ENCODE measurements at places on chromosomes 5 and 9. TPM values are rescaled to one million over a fixed set of nuclear protein-coding genes. Genes with fewer than 3 reads are reported as not detected.

The ANXA2R gene
- total RNA-seq = 0.70 TPM

GRCh38 chr5:107875833-107876232 is 205.1 kb upstream of the EFNA5 start:
- H3K27me3 ChIP-seq = no peaks in the 10 kb centered on the region
- H3K4me1 ChIP-seq = no peaks in the 10 kb centered on the region
- H3K36me3 ChIP-seq = no peaks in the 10 kb centered on the region
- DNase-seq = no peak

GRCh38 chr9:123678038-123678877 is 251.7 kb downstream of the DENND1A start:
- DNase-seq = no peak
- H3K4me3 ChIP-seq = no peak overlapping the region
- no peaks in the 10 kb centered on the region for H3K36me3 ChIP-seq

GRCh38 chr5:144958002-144958401 is 787.3 kb downstream of the KCTD16 start:
- no peaks in the 10 kb centered on the region for H3K27me3 ChIP-seq
- H3K27ac ChIP-seq = no peak overlapping the region
- H3K4me3 ChIP-seq = no peak overlapping the region
- H3K36me3 ChIP-seq = no peaks in the 10 kb centered on the region
- H3K4me1 ChIP-seq = no peaks in the 10 kb centered on the region

- H3K27me3 ChIP-seq = no peaks in the 10 kb centered on the region
- no peaks in the 10 kb centered on the region for H3K36me3 ChIP-seq
- DNase-seq = no peak
- no peak overlapping the region for H3K27ac ChIP-seq
Observed at GRCh38 chr9:89596937-89597555, 7.8 kb upstream of the GADD45G start.

DNA sequence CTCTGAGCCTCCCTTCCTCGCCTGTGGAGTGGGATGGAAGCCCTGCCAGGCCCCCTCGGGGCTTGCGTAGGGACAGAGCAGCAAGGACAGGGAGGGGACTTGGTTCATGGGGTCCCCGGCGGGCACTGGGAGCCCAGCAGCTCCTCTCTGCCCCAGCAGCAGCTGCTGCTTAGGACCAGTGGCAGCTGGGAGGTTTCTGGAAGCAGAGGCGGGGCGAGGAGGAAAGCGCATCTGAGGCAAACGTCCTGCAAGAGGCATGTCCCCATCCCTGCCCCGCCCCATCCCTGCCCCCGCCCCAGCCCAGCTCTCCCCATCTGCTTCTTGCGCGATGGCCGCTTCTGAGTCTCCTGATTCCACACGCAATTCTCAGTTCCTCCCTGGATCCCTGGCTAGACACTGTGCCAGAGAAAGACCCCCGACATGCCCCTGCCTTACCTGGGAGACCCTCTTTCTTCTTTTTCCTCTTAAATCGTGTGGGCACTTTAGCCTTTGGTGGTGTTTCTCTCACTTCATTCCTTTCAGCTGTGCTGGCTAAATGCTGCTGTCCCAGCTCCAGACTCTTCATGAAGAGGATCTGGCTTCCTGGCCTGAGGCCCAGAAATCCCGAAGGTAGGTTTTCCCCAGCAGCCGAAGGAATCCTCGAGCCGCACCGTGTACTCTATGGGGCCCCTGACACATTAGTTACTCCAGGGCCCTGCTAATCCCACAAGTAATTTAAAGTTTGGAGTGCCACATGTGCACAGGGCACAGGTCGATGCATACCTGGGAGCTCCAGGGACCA is 4.4 kb upstream of the OR2S2 start:
- no peak overlapping the region for H3K4me3 ChIP-seq
- H3K27ac ChIP-seq = no peak overlapping the region
- H3K27me3 ChIP-seq = no peaks in the 10 kb centered on the region
- H3K4me1 ChIP-seq = no peaks in the 10 kb centered on the region
- DNase-seq = no peak

DNA sequence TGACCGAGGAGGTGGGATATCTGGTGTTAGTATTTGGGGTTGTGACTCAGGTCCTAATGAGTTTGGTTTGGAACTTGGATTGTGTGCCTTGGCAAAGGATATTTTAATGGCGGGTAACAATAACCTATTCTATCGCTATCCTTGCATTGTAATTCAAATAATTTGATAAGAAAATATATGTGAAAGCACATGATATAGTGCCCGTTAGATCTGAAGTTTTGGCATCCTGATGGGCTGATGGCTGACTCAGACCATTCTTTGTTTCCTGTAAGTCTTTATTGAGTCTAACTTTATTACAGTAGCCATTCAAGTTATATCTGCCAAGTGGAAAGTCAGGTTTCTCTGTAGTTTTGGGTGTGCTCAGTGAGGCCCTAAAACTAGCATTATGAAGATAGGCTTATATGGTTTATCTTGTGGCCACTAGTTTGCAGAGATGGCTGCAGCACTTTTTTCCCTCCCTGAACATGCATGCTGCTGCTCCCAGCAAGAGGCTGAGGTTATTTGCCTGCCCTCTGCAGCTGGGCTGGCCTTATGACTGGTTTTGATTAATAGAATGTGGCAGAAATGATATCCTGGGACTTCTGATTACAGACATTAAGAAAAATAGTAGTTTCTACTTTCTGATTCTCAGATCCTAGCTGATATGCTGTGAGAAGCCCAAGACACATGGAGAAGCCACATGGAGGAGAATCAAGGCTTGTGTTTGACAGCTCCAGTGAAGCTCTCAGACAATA is 46.6 kb downstream of the CFAP95 start:
- no peak overlapping the region for H3K27ac ChIP-seq
- no peaks in the 10 kb centered on the region for H3K4me1 ChIP-seq
- H3K4me3 ChIP-seq = no peak overlapping the region
- DNase-seq = no peak
- no peaks in the 10 kb centered on the region for H3K27me3 ChIP-seq

DNA sequence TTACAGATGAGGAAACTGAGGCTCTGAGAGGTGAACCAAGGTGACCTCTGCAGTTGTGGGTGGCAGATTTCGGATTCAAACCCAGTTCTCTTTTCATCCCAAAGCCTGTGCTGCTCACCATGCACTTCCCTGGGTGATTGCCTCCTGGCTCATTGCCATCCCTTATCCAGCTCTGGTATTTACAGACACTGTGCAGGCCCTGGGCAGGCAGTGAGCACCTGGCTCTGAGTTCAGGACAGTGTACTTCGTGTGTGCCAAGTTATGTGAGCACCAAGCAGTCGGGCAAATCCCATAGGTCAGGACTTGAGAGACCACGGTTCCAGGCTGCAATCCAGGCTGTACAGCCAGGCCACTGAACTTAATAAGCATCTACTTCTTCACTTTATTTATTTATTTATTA is 1.4 kb downstream of the LRSAM1 start:
- H3K36me3 ChIP-seq = peaks cover 9% of the 10 kb centered on the region
- H3K27ac ChIP-seq = peak overlapping the region; percentile 90
- no peak overlapping the region for H3K4me3 ChIP-seq
- peaks cover 4% of the 10 kb centered on the region for H3K4me1 ChIP-seq
- H3K27me3 ChIP-seq = no peaks in the 10 kb centered on the region

DNA sequence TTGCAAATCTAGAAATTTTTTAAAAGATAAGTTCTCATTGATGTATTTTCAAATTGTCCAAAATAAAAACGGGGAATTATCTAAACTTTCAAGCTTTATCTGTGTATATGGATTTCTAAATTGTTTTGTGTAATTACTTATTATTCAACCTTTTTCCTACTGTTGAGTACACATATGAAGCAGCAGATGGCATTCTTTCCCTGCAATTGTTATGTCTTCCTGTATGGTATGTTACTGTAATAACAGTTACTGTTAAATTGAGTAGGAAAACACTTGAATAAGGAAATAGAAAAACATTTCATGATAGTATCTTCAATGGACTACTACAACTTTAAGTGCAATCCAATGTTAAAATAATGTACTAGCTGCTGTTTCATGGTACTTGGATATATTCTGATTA is 124.8 kb downstream of the RANBP17 start:
- H3K4me3 ChIP-seq = no peak overlapping the region
- no peaks in the 10 kb centered on the region for H3K27me3 ChIP-seq
- DNase-seq = no peak
- no peak overlapping the region for H3K27ac ChIP-seq

Data from pancreas (tissue), 10 donors.